ENCODE measurements at places on chromosomes 5 and 9.

DNA sequence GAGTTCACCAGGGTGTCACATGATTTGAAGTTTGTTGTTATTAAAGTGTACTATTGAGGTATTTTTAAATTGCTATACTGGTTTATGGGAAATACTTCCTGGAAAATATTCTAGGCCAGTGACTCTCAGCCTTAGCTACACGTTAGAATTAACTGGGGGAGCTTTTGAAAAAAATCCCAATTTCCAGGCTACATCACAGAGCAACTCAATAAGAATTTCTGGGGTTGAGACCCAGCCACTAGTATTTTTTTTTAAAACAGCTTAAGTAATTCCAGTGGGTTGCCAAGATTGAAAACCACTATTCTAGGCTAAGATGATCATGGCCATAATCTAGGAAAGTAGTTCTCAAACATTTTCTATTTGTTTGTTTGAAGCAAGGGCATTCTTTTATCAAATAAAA, 142.9 kb upstream of the GRIA1 start:
- DNase-seq: no peak

DNA sequence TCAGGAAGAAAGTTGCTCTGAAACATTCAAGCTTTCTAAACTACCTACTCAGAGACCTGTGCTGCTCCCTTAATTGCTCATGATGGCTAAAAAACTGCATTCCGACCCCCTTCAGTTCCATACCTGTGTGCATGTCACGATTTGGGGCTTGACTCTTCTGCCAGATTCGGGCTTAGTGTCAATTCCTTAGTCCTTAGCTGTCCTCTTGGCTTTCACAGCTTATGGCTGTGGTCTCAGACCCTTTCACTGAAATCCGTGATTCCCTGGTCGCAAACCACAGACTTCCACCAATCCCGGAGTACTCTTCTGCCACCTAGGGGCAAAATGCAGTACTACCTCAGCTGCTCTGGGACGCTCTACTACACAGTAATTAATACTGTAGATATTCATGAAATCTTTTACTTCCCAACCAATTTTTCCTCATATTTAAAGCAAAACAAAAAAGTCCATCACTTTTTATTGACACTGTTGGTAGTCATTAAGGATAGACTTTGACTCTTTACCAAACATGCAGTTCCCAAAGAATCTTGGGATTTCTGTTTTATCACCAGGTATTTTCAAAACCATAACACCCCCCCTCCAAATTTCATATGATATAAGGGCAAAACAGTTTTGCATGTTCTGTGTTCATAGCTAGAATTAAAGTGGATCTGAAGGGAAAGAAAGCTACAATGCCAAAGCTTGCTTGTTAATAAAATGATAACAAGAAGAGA, 617.4 kb downstream of the SLCO4C1 start:
- peak; percentile 64 for DNase-seq

DNA sequence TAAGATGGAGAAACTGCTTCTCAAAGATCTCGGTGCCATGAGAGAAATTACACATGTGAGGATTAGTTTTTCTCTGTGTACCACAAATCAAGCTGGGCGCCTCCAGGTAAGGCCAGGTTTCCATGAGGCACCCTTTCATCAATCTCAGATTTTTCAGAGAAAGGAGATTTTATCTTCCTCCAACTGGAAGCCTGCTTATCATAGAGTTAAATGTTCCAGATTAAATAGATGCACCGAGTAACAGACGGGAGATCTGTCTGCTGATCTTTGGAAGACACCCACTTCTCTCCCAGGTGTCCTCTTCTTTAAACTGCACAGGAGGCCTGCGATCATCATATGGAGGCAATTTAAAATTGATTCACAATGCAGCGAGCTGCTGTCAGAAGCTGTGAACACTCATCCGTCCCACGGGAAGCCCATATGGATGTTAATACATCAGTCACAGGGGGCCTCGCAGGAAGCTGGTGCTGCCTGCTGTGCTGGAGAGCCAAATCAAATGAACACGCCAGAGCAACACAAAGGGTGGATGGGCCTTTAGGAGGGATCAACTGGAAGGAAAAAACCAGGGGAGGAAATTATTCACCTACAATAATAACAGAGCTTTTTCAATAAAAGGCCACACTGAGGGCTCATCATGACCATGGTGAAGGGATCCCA, 93.3 kb downstream of the TLE1 start:
- peak; percentile 58 for DNase-seq

GRCh38 chr9:3900673-3901318, 375.0 kb upstream of the RFX3 start:
- DNase-seq: no peak

- DNase-seq: no peak
Measured at GRCh38 chr9:127388037-127388855, 8.7 kb upstream of the SLC2A8 start.

- no peak for DNase-seq
Measured at GRCh38 chr5:177540438-177540837, 13.9 kb downstream of the FAM193B start.

- DNase-seq: no peak
Measured at GRCh38 chr5:6541256-6542013, 91.4 kb downstream of the NSUN2 start.

- no peak for DNase-seq
Measured at GRCh38 chr5:91670122-91670521, 287.0 kb upstream of the ARRDC3 start.

- DNase-seq: no peak
Measured at GRCh38 chr9:38208206-38208901, 139.3 kb upstream of the SHB start.

DNA sequence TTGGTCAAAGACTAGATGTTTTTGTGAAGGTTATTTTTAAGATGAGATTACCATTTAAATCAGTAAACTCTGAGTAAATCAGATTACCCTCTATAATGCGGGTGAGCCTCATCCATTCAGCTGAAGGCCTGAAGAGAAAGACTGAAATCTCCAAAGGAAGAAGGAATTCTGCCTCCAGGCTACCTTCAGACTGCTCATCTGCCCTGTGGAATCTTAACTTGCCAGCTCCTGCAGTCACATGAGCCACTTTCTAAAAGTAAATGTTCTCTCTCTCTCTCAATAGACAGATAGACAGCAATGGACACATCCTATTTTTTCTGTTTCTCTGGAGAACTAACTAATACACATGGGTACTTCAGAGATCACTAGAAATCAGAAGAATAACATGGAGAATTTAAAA, 182.8 kb downstream of the CFAP90 start:
- no peak for DNase-seq

- no peak for DNase-seq
Measured at GRCh38 chr9:693201-694091, 148.1 kb upstream of the DMRT1 start.

GRCh38 chr5:57841676-57842363, 359.2 kb upstream of the ACTBL2 start:
- peak; percentile 58 for DNase-seq

DNA sequence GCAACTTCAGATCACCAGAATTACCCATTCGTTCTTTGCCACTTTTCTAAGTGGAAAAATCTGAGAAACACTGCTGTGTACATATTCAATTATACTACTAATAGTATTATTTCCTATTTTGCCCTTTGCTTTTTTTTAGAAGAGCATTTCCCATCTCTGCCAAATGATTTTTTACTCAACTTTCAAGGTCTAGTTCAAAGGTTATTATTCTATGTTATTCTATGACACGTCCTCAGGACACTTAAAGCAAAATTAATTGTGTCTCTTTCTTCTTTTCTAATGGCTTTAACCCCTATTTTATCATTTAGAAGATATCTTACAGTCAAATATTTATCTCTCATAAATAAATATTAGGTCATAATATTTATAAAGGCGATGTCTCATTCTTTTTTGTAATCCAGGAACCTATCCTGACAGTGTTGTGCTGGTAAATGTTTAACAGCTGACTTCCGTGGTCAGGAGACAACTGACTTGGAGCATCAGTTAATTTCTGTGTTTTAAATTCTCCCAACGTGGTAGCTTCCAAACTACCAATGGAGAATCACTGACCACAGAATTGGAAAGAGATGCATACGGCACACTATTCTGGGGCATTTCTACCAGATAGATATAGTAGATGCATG, 375.2 kb downstream of the ARRDC3 start:
- DNase-seq: no peak

- no peak for DNase-seq
Measured at GRCh38 chr9:98957826-98958225, 14.1 kb downstream of the COL15A1 start.

DNA sequence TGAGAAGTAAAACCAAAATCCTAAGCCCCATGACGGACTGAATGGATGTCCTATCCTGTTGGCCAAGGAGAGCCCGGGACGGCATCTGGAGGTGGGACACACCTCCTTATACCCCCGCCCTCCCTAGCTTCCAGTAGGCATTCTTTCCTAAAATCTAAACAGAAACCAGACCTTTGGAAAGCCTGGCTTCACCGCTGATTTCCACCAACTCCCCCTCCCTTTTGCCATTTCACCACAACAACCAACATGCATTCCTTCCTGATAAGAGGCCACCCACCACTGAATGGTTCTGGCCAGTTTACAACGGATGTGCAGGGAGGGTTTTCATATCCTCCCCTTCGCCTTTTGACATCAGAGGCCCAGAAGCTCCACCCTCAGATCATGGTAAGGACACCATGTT, 9.2 kb upstream of the RARS1 start:
- no peak for DNase-seq

DNA sequence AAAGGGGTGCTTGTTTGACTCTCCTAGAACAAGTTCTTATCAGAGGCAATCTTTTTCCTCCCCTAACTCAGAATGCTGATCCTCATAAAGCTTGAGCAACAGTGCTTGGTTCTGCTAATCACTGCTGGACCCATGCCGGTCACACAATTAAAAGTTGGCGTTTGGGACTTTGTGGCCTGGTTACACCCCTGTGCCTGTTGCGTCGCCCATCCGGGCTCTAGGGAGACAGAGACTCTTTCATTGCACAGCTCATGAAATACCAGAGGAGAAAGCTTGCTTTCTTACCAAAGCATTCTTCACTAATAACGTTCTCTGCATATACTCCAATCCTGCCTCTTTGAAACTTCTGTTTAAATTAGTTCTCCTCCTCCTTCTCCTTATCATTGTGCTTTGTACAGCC, 301.1 kb downstream of the NR3C1 start:
- DNase-seq: no peak

- no peak for DNase-seq
Measured at GRCh38 chr5:140151144-140152021, 23.6 kb upstream of the CYSTM1 start.

DNA sequence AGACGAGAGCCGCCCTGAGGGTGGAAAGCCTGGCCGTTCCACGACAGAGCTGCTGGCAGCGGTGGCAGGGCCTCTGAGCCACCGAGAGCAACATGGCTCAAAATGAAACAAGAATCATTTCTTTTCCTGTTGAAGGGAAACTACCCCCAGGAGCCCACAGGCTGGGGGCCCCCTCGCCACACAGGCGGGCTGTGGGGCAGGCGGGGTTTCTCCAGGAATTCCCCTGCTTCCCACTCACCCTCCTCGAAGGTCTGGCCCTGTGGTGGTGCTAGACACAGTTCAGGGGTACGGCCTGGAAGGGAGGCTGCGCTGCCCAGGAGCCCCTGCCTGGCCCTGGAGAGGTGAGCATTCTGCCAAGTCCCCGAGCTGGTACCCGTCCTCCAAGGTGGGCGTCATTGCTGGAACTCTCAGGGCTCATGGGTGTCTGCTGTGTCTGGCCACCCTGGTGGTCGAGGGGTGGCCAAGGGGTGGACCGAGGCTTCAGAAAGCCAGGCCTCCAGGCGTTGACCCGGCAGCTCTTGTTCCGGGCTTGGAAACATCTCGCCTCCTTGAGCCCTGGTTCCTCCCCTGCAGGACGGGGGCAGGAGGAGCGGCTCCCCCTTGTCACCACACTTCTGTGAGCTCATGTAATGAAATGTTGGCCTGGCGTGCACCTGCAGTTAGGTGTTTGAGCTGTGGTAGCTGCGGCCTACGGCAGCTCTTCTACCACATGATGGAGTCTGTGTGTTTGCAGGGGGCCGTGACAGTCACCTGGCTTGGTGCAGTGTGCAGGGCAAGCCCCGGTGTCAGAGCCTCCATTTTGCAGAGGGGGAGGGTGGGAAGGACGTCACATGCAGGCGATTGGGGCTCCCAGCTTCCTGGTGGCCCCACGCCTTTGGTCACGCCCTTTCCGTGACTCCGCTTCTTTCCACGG, 65.3 kb downstream of the RXRA start:
- no peak for DNase-seq

DNA sequence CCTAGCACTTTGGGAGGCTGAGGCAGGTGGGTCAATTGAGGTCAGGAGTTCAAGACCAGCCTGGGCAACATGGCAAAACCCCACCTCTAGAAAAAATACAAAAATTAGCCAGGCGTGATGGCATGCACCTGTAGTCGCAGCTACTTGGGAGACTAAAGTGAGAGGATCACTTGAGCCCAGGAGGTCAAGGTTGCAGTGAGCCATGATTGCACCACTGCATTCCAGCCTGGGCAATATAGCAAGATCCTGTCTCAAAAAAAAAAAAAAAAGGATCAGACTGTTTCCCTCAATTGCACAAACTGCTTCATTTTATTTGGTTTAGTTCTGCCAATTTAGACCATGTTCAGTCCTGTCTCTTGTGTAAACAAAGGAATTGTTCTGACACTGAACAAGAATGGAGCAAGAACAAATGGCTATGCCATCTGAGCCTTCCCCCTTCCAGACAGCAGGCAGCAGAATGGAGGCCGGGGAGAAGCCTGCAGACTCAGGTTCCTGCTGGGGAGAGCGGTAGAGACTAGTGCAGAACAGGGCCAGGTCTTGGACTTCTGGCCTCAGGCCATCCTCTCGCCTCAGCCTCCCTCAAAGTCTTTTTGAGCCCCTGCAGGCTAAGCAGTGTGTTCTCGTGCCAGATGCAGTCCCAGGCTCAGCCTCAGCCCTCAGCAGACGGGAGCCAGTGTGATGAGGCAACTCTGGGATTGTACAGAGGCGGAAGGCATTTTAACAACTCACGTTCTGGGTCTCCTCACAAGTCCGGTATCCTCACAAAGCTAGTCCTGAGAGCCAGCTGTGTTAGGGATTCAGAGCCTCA, 18.2 kb downstream of the HNRNPH1 start:
- DNase-seq: no peak

GRCh38 chr9:124553738-124554137, 46.5 kb upstream of the NR5A1 start:
- no peak for DNase-seq

- no peak for DNase-seq
Measured at GRCh38 chr9:93187047-93187446, 3.1 kb downstream of the WNK2 start.

DNA sequence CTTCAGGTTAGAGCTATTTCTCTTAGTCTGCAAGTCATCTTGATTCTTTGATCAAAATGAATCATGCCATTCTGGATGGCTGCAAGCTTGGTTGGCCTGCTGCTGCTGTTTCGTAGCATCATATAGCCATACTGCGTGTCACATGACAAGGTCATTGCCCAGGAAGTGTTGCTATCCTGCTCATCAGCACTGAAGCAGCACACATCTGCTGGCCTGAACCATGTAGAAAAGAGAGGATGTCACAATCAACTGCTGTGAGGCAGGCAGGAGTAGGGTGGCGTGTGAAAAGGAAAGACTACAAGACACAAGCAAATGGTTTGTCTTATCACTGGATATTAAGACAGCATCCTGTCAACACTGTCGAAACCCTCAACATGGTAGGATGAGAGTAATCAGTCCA, 376.7 kb upstream of the RORB start:
- DNase-seq: no peak

- DNase-seq: no peak
Measured at GRCh38 chr5:5155617-5156016, 15.5 kb downstream of the ADAMTS16 start.

- DNase-seq: no peak
Measured at GRCh38 chr5:127758766-127759283, 55.6 kb downstream of the CCDC192 start.
